Pancreas (tissue), 10 donors: ENCODE measurements at places on chromosomes 4 and X.

- no peaks in the 10 kb centered on the region for H3K27me3 ChIP-seq
- no peak overlapping the region for H3K27ac ChIP-seq
- H3K4me1 ChIP-seq = no peaks in the 10 kb centered on the region
- H3K36me3 ChIP-seq = no peaks in the 10 kb centered on the region
- no peak for DNase-seq
These were observed 75.8 kb downstream of the RPS3A start for GRCh38 chr4:151175233-151175632.

DNA sequence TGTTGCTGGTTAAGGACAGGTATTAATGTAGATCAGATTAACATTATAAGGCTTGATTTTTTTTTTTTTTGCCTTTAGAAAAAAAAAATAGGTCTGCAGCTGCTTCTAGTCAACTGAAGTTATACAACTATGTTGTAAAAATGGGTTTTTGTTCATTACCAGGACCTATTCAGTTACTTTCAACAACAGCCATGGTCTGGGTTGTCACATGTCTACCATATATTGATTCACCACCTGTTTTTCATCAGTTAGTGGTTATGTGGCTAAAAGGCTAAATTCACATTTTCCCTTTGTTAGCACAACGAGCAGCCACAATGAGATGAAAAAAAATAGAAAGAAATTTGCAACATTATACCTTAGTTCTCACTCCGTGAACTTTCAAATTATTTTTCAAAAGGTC is 45.5 kb downstream of the GLRB start:
- no peak overlapping the region for H3K4me3 ChIP-seq
- no peaks in the 10 kb centered on the region for H3K27me3 ChIP-seq
- H3K27ac ChIP-seq = no peak overlapping the region
- no peaks in the 10 kb centered on the region for H3K4me1 ChIP-seq

- H3K27ac ChIP-seq = peak overlapping the region; percentile 33
- no peak overlapping the region for H3K4me3 ChIP-seq
- DNase-seq = no peak
- no peaks in the 10 kb centered on the region for H3K27me3 ChIP-seq
These were observed 35.3 kb upstream of the CXCL8 start for GRCh38 chr4:73705056-73705432.

- no peaks in the 10 kb centered on the region for H3K4me1 ChIP-seq
- no peak overlapping the region for H3K27ac ChIP-seq
- no peaks in the 10 kb centered on the region for H3K36me3 ChIP-seq
- DNase-seq = no peak
- peaks cover 2% of the 10 kb centered on the region for H3K27me3 ChIP-seq
These were observed 7.0 kb downstream of the LRCH2 start for GRCh38 chrX:115226929-115227328.

DNA sequence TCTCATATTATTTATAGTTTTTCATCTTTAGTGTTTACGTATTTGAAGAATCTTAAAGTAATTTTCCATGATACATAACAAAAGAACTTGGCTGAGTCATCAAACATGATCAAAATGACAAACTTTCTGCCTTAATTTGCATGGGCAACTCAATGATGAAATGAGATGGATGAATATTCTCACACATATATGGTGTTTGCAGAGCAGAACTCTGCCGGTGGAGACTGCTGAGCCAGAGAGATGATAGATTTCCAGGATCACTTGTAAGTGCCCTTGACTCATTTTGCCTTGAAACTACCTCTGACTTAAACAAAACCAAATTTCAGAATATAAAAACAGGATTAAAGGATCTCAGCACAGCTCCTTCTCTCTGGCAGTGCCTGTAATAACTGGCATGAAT is 38.2 kb downstream of the TRPC3 start:
- no peaks in the 10 kb centered on the region for H3K4me1 ChIP-seq
- no peak overlapping the region for H3K4me3 ChIP-seq
- H3K27me3 ChIP-seq = no peaks in the 10 kb centered on the region
- H3K36me3 ChIP-seq = no peaks in the 10 kb centered on the region

DNA sequence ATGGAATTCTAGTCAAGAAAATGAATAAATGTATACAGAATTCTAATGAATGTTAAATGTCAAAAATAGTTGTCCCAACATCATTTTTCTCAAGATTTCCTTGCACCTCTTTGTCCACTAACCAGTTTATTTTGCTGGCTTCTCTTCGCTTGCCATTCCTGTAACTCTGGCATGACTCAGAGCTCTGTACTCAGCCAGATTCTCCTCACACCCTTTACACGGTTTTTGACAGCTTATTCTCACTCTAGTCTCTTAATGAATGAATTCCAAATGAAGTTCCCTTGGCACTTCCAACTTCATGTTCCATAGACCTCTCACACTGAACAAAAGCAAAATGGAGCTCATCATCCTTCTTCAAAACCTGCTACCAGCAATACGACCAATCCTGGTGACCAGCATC is 419.3 kb upstream of the SLIT2 start:
- no peak for DNase-seq
- H3K4me3 ChIP-seq = no peak overlapping the region
- no peak overlapping the region for H3K27ac ChIP-seq
- H3K27me3 ChIP-seq = no peaks in the 10 kb centered on the region
